ENCODE measurements at places on chromosomes 1 and 21.

DNA sequence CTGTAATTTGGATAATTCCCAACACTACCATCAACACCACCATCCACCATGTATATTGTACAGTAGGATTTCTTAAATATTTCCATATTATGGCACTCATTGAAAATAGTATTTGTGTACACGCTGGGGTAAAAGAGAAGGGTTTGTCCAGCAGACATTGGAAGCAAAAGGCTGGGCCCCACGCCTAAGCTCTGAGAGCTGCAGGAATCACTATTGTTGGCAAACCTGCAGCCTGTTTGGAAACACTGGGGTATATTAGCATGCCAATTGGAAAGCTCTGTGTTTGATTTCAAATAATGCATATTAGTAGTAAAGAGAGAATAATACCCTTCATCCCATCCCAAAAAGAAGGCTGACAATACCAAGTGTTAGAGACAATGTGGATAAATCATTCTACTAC is 81.5 kb upstream of the DPYD start:
- no peak for DNase-seq

GRCh38 chr1:155882766-155883165 is 23.4 kb downstream of the SYT11 start:
- no peak for DNase-seq

DNA sequence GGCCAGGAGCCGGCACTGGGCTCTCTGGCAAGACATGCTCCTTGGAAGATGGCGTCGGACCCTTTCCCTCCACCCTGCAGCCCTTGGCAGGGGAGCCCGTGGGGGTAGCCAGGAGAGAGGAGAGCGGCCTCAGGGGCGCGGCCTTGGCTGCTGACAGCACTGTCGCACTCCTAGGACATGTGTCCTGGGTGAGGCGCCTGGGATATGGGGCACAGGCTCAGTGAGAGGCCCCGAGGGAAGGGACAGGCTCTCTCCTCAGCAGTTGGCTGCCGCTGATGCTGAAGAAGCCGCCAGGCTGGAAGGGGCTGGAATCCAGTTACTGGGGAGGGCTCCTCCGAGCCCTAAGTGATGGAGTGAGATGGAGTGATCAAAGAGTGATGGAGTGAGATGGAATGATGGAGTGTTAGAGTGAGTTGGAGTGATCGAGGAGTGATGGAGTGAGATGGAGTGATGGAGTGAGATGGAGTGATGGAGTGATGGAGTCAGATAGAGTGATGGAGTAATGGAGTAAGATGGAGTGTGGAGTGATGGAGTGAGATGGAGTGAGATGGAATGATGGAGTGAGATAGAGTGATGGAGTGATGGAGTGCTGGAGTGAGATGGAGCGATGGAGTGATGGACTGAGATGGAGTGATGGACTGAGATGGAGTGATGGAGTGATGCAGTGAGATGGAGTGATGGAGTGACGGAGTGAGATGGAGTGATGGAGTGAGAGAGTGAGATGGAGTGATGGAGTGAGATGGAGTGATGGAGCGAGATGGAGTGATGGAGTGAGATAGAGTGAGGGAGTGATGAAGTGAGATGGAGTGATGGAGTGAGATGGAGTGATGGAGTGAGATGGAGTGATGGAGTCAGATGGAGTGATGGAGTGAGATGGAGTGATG is 27.6 kb upstream of the PKP1 start:
- DNase-seq: no peak

GRCh38 chr1:6329851-6330250 is 63.7 kb downstream of the ACOT7 start:
- DNase-seq: no peak

DNA sequence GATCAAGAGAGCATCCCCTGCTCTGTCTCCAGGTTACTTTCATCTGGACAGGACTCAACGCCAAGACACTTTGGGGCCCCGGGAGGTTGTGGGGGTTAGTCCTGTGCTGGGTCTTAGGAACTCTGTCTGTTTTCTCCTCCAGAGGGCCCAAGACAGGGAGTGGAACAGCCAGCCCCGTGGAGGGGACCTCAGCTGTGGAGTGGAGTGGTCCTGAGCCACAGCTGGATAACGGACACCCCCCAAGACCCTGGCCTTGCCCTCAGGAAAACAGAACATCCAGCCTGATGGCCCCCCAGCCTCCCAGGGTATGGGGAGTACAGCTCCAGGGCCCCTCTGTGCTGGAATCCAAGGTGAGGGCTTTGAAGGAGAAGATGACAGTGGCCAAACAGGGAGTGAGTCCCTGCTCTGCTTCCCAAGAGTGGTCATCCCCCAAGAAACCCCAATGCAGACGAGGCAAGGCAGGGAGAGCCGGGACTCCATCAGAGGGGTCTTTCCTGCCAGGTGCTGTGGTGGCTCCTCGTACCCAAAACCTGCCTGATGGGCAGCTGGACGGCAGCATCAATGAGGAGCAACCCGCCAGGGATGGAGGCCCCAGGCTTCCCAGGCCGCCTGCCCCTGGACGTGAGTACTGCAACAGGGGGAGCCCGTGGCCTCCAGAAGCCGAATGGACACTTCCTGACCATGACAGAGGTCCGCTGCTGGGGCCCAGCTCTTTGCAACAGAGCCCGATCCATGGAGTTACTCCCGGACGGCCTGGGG is 3.5 kb downstream of the KIAA1614 start:
- DNase-seq: no peak

GRCh38 chr1:32957017-32957416 is 7.6 kb downstream of the RNF19B start:
- DNase-seq: no peak

GRCh38 chr1:183837062-183837461 is 32.1 kb downstream of the RGL1 start:
- no peak for DNase-seq

Measured in CD8-positive, alpha-beta T cell (primary cell).